ENCODE measurements at places on chromosomes 1 and 21.

- DNase-seq, result no peak
Measured at GRCh38 chr1:115453666-115454065, 115.6 kb upstream of the NGF start.

GRCh38 chr1:21666576-21667320 lies 2.4 kb downstream of the RAP1GAP start:
- DNase-seq, result no peak

- DNase-seq, result no peak
Measured at GRCh38 chr21:35406635-35407034, 357.5 kb upstream of the RUNX1 start.

GRCh38 chr21:45508607-45509565 lies 33.4 kb downstream of the SLC19A1 start:
- no peak for DNase-seq

- no peak for DNase-seq
Measured at GRCh38 chr1:110688514-110688913, 13.8 kb upstream of the KCNA3 start.

DNA sequence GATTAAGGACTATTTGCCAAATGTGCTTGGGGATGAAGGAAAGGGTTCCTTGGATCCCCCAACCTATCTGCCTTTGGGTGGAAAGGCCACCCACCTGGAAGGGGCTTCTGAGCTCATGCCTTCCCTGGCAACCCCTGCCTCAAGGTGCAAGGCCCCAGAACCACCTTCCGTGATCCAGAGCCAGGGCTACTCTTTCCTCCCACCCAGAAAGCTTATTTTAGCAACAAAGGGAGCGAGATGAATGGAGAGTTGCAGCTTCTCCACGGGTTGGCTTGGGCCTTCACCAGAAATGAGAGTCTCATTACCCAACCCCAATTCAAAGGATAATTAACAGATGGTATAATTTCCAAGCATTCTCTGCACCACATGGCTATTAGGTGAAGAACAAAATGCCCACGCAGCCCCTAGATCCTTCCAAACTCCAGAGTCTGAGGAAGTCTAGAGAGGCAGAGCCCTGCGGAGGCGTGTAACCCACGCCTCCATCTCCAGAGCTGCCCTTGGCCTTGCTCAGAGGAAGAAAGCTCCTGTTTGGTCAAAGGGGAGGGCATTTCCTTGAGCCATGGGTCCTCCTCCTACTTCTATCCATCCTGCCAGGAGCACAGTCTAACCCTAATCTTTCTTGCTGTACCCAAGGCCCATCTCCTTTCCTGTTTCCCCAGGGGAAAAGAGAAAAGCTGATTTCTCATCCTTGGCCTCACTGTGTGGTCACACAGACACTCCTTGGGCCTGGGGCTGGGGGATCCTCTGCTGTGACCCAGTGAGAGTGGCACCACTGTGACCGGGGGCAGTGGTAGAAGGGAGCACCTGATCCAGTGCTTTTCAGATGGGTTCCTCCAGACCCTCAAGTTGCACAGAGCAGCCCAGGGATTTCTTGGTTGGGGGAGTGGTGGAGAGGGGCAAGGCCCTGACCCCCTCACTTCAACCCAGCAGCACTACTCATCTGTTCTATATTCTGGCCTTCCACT lies 1.7 kb upstream of the CELSR2 start:
- no peak for DNase-seq

DNA sequence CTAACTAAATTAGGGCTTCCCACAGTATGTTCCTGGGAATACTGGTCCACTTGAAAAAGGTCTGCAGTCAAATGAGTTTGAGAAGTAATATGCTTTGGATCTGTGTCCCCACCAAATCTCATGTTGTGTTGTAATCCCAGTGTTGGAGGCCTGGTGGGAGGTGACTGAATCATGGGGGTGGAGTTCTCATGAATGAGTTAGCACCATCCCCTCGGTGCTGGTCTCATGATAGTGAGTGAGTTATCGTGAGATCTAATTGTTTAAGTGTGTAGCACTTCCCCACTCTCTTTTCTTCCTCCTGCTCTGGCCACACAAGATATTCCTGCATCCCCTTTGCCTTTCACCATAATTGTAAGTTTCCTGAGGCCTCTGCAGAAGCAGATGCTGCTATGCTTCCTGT lies 16.9 kb upstream of the DMRTB1 start:
- no peak for DNase-seq

DNA sequence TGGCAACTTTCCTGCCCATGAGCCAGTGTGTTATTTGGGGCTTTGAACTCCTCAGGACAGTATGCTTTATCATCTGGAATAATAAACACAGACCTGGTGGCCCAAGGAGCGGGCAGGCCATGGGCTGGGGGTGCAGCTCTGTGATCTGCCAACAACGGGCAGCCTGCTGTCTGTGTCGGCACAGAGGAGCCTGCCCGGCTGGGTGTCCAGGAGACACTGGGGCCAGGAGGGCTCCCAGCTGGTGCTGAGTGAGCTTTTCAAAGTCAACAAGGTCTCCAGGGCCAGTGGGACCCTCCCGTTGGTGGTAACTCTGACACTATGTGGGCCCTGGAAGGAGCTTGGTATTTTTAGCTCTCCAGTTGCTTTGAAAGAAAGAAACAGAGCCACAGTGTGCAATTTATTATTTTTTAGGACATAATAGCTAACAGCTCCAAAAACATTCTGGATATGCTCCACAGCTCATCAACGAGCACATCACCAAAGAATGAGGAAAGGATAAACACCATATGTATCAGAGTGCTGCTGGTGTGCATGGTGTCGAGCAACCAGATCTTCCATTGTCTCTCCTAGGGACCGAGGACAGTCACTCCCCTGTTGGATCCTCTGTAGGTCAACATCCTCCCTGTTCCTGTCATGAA lies 488.7 kb upstream of the USP24 start:
- DNase-seq, result no peak

DNA sequence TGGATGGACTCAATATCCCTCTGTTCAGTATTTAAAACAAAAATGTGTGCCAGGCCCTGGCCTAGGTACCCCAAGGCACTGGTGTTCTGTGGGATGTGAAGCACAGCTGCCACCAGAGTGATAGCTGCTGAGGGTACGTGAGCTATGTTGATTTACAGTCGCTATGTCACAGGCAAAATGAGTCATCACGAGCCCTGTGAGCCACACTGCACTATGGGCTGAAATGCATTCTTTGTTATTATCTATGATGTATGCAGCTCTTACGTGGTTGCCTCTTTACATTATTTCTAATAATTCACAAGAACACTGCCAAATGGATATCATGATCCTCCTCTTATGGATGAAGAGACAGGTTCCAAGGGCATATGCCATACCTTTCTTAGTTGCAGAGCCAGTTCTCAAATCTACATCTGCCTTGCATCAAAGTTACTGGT lies 2.1 kb downstream of the TEX38 start:
- no peak for DNase-seq

DNA sequence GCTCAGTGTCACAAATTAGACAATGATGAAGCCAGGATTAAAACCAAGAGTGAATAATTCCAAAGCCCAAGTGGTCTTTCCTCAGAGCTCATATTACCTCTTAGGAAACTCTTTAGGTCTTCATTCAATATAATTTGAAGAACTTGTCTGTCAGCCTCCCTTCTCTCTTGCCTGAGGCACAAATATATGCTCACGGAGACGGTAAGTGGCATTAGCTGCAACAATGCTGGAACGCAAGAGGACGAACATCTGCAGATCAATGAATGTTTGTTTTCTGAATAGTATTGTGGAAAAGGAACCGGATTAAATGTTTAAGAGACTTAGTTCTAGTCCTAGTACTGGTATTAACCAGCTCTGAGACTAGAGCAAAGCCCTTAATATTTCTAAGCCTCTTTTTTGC lies 39.7 kb upstream of the LYST start:
- no peak for DNase-seq

DNA sequence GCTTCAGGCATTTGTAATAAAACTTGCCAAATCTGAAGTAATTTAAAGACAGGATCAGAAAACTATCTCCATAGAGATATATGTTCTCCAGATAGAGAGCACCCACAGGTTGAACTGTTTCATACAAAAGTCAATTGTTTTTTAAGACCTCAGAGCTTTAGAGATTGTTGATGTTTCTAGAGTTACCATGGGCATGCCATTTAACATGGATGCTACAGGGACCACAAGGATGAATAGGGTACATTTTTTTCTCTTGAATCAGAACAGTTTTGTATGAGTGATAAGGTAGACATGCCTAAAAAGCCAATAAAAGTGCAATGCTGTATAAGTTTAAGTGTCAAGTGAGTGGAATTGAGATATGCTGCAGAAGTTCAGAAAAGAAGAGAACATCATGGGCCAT lies 511.0 kb upstream of the CAMK1G start:
- DNase-seq, result no peak

GRCh38 chr1:207486198-207486597 lies 9.8 kb upstream of the CR1 start:
- no peak for DNase-seq

DNA sequence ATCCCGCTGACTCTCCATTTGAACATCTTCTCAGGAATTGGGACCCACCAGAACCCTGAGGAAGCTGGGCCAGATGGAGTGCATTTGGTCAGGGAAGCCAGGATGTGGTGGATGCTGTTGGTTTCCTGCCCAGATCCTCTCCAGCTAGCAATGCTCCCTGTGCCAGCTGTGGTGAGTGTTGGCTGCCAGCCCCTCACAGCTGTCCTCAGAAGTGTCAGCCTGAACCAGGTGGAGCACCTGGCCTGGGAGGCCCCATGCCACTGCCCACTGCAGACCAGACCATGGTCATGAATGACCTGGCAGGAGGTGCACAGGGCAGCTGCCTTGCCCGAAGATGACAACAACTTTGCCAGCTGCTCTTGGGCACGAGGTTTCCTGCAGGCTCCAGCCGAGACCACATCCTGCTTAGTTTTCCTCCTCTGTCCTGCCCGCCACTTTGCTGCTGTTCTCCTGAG lies 54.4 kb downstream of the PRSS38 start:
- DNase-seq, result peak; percentile 42

- DNase-seq, result no peak
Measured at GRCh38 chr1:114512595-114513280, 1.7 kb upstream of the TRIM33 start.

DNA sequence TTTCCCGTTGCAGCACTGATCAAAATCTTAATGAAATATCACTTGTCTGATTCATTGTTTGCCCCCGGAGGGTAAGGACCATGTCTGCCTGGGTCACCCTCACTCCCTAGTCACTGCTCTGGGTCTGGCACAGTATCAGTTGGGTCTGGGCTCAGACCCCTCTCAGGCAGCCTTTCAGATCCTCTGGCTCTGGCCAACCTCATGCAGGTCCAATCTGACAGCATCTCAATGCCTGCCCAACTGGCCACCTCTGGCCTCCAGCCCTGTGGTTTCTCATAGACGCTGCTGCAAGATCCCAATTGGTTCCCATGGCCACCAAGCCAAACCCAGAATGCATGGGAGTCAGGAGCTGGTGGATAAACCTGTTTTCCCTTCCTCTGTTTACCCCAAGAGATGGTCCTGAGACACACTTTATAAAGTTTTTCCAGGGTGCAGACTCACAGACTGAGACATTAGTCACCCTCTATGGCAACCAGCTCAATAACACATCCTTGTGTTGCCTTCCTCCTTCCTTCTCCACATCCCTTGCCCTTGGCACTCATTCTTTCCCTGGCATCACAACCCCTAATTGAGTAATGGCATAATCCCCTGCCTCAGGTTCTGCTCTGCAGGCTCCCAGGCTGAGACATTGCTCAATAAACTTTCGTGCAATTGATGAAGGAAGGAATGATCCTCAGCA lies 199.2 kb downstream of the GRIK3 start:
- no peak for DNase-seq

- DNase-seq, result no peak
Measured at GRCh38 chr21:39969691-39970364, 102.6 kb downstream of the PCP4 start.

- no peak for DNase-seq
Measured at GRCh38 chr1:26158271-26158907, 490 bp upstream of the FAM110D start.

- DNase-seq, result no peak
Measured at GRCh38 chr1:219682788-219683187, 69.9 kb upstream of the ZC3H11B start.

DNA sequence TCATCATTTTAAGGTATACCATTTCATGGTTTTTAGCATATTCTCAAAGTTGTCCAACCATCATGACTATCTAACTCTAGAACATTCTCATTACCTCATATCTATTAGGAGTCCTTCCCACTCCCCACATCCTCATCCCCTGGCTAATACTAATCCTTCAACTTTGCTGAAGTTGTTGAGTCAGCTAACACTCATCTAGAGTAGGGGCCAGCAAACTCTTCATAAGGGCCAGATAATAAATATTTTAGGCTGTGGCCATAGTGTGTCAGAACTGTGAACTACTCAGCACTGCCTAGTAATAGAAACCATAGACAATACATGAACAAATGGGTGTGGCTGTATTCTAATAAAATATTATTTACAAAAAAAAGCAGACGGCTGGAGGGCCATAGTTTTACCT lies 43.0 kb downstream of the TOR3A start:
- no peak for DNase-seq

DNA sequence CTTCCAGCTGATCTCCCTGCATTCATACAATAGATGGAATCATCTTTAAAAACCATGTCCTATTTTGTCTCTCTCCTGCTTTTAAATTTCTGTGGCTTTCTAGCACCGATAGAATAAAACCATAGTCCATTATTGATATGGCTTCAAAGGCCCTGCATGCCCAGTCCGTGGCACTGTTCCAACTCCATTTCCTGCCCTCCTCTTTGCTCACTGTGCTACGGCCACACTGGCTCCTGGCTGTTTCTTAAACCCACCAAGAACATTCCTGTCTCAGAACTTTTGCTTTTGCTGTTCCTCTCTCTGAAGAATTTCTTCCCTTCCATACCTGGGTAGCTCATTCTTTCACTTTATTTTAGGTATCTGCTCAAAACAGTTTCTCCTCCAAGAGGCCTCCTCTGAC lies 7.2 kb downstream of the SLAMF1 start:
- no peak for DNase-seq

GRCh38 chr1:202786804-202787203 lies 21.4 kb downstream of the KDM5B start:
- no peak for DNase-seq

- DNase-seq, result no peak
Measured at GRCh38 chr1:10685196-10685807, 111.1 kb downstream of the CASZ1 start.

- no peak for DNase-seq
Measured at GRCh38 chr1:155321639-155322503, 1.2 kb downstream of the RUSC1 start.

DNA sequence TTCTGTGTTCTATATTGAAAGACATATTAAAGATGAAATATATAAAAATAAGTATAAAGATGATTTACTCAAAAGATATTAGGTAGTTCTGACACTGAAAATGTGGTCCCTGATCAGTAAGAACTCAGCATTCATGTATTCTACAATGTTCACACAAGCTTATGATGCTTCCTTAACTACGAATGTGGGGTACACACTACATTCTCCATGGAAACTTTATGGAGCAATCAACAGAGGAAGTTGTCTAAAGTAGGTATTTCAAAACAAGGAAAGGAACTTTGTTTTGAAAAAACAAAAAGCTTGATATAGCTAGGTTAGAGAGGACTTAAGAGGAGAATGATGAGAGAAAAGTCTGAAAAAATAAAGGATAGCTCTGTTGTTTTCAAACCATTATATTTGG lies 119.7 kb upstream of the RGS18 start:
- no peak for DNase-seq

GRCh38 chr1:73674945-73675561 lies 522.9 kb downstream of the LRRIQ3 start:
- DNase-seq, result no peak
